ENCODE measurements at places on chromosomes 7 and 10. TPM values are rescaled to one million over a fixed set of nuclear protein-coding genes. Genes with fewer than 3 reads are reported as not detected.
A peak's percentile ranks its signal among the peaks of the same experiment; 100 is the strongest.

PPP1R3A gene
- not detected for total RNA-seq

KCNMA1 gene
- 0.14 TPM for total RNA-seq

SPDYE1 gene
- not detected for total RNA-seq

UTF1 gene
- total RNA-seq: 0.28 TPM

DNA sequence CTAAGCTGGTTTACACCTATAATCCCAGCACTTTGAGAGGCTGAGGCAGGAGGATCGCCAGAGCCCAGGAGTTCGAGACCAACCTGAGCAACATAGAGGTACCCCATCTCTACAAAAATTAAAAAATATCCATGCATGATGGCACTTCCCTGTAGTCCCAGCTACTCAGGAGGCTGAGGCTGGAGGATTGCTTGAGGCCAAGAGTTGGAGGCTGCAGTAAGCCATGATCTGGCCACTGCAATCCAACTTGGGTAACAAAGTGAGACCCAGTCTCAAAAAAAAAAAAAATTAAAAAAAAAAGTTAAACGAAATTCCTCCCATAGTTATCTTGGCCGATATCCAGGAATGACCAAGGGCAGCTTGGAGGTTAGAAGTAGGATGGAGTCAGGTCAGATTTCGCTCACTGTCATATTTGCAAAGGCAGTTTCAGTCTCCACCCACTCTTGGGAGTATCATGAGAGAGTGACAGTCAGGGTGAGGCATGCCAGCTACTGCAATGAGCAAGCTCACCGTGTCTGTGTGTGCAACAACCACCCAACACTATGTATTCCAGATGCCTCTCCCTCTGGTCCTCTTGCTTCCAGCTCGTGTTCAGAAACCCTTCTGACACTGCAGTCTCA, 6.0 kb upstream of the ZDHHC4 start:
- H3K27ac ChIP-seq: no peak overlapping the region
- no peaks in the 10 kb centered on the region for H3K36me3 ChIP-seq
- DNase-seq: no peak

GRCh38 chr7:114931656-114932011, 9.7 kb downstream of the MDFIC start:
- DNase-seq: no peak
- peaks cover 51% of the 10 kb centered on the region for H3K36me3 ChIP-seq
- peak overlapping the region; percentile 79 for H3K4me3 ChIP-seq
- H3K27me3 ChIP-seq: no peaks in the 10 kb centered on the region
- H3K27ac ChIP-seq: no peak overlapping the region

DNA sequence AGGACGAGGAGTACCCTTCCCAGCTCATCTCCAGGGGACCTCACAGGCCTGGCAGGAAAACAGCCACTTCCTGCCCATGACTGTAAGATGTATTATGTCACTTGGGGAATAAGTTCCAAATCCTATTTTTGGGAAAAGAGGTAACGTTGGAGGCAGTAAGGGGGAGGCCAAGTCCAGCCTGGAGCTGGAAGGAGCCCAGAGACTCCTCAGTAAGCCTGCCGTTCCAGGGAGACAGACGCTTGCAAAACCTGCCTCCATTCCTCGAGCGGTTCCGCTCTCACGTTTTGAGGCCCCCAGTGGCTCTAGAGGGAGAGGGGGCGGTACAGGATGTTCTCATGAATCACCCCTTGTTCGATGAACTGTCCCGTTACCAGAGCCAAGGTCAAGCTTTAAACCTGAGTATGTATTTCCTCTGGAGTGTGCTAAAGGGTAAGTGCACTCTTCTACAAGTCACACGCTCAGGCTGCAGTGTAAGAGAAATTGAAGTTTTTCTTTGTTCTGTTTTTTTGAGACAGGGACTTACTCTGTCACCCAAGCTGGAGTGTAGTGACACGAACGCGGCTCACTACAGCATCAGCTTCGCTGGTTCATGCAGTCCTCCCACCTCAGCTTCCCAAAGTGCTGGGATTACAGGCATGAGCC, 45.5 kb upstream of the CYTH3 start:
- H3K27ac ChIP-seq: no peak overlapping the region
- DNase-seq: no peak
- H3K4me1 ChIP-seq: peaks cover 5% of the 10 kb centered on the region
- H3K4me3 ChIP-seq: no peak overlapping the region
- H3K27me3 ChIP-seq: no peaks in the 10 kb centered on the region

GRCh38 chr10:116109881-116110280, 163.1 kb downstream of the GFRA1 start:
- no peaks in the 10 kb centered on the region for H3K4me1 ChIP-seq
- H3K27me3 ChIP-seq: no peaks in the 10 kb centered on the region

- no peak overlapping the region for H3K4me3 ChIP-seq
- H3K27ac ChIP-seq: no peak overlapping the region
- peaks cover 4% of the 10 kb centered on the region for H3K27me3 ChIP-seq
- H3K36me3 ChIP-seq: no peaks in the 10 kb centered on the region
These were observed 43.4 kb downstream of the GLI3 start for GRCh38 chr7:42193471-42194129.

GRCh38 chr7:107230334-107230733, 61.5 kb downstream of the HBP1 start:
- H3K36me3 ChIP-seq: no peaks in the 10 kb centered on the region
- no peaks in the 10 kb centered on the region for H3K27me3 ChIP-seq
- DNase-seq: no peak

Measured in activated T-helper 2 cell treated with anti-CD3 and anti-CD28 coated beads, Interferon-gamma antibody, Interleukin-2, Interleukin-4, amounts not matched to agents 10 μg/mL and 5 μg/mL and 100 μg/mL, durations not matched to agents 14 hours and 24 hours and 36 hours (primary cell).